Naive B cell (primary cell): ENCODE measurements at places on chromosomes 5 and 9. TPM values are rescaled to one million over a fixed set of nuclear protein-coding genes. Genes with fewer than 3 reads are reported as not detected.

DNA sequence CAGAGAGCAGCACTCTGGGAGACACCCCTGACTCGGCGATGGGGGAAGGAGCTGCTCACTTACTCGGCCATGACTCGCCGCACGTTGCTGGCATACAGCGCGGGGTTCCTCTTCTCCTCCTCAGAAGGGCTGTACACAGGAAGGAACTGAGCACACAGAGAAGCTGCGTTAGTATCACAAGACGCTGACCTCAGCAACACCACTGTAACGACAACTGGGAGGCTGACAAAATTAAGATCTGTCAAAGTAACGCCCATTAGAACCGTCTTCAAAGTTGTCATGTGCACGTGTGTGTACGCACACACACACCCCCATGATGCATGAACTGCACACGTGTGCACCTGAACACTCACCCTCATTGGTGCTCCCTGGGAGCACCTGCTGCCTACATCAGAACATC lies 32.1 kb upstream of the SLC6A3 start:
- no peak overlapping the region for H3K4me3 ChIP-seq
- H3K4me1 ChIP-seq: peaks cover 25% of the 10 kb centered on the region
- no peaks in the 10 kb centered on the region for H3K36me3 ChIP-seq
- H3K27me3 ChIP-seq: no peaks in the 10 kb centered on the region
- no peak for DNase-seq

GRCh38 chr5:153223376-153223775 lies 267.1 kb upstream of the GRIA1 start:
- no peaks in the 10 kb centered on the region for H3K36me3 ChIP-seq
- DNase-seq: no peak
- H3K4me3 ChIP-seq: no peak overlapping the region
- H3K27me3 ChIP-seq: no peaks in the 10 kb centered on the region
- H3K4me1 ChIP-seq: no peaks in the 10 kb centered on the region

Gene MYOZ3
- polyA plus RNA-seq: 0.12 TPM

Gene CORO2A
- polyA plus RNA-seq: not detected

Gene FAM153A
- polyA plus RNA-seq: not detected

DNA sequence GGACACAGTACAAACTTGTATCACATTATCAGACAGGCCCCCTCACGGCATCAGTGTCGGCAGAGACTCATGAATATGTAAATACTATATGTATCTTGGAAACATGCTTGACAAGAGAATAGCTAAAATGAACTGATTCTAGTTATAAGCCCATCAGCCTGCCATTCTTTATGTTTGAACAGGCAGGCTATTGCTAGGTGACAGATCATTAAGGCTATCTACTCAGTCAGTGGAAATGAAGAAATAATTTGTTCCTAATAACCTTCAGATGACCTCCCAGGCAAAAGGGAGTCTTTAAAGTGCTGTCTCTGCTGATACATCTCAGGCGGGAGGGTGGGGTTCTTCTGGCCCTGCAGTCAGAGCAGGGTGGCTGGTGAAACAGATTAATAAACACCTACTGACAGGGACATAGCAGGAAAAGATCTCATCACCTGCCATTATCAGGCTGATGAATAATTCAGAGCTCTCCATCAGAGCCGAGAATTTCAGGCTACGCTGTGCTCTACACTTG lies 394.2 kb downstream of the RASEF start:
- no peaks in the 10 kb centered on the region for H3K36me3 ChIP-seq
- DNase-seq: no peak
- no peaks in the 10 kb centered on the region for H3K4me1 ChIP-seq
- no peaks in the 10 kb centered on the region for H3K27me3 ChIP-seq
